ENCODE measurements at places on chromosomes 6 and 20.

DNA sequence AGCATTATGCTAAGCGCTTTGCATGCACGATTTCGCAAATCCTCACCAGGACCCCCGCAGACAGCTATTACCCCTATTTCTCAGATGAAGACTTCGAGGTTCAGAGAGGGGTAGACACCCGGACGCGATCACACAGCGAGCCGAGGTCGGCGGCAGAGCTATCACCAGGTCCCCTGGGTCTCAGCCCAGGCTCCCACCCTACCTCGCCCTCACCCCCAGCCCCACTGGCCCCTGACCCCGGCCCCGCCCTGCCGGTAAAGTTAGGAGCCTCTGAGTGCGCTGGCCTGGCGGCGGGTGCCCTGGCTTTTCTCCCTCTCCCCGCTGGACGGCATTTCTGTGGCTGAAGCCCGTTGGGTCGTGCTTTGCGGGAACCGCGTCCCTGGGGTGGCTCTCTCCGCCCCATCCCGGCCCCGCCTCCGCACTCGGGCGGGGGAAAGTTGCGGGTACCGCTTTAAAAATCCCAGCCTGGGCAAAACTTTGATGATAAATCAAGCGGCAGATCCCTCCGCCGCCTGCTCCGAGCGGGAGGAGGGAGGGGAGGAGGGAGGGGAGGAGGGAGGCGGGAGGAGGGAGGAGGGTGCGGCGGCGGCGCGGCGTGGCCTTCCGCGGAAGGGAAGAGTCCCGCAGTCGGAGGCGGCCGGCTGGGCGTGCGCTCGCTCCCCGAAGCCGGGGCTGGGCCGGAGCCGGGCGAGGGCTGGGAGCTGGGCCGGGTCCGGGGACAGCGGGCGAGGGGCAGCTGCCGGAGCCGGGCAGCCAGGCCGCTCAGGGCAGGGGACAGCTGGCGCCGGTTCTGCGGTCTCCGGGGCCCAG is at the start of gene VSTM2L:
Gene VSTM2L (plus strand): TSS at position 624 of the 810 bp plus-strand sequence. CDS start 224 bp downstream, outside the sequence.
- peak; percentile 57 for DNase-seq

- DNase-seq: no peak
Measured at GRCh38 chr6:127481628-127482027, 22.4 kb upstream of the KIAA0408 start.

DNA sequence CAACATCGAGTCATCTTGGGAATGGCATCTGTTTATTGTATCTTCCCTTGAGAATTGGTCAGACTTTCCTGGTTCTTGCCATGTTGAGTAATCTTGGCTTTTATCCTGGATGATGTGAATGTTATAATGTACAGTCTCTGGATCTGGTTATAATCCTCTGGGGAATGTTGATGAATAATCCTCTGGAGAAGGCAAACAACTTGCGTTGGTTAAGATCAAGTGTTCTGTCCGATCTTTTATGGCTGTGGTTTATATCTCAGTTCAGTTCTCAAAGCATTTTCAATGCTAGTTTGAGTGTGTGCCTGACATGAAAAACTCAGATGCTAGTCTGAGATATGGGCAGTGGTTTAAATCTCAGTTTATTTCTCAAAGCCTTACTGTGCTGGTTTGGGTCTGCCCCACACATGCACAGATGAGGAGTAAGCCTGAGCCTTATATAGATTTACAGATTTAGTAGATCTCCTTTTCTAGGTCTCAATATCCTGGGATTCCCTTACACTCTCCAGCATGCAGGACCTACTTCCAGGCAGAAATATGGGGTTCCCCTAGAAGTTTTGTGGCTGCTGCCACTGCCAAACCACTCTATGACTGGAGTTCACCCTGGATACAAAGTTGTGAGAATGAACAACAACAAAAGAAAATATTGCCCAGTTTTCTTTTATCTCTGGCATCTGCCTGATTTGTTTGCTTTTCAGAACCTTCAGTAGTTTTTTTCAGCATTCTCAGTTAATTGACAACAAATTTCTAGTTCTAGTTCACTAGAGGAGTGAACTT is 191.8 kb upstream of the MAN1A1 start:
- no peak for DNase-seq

DNA sequence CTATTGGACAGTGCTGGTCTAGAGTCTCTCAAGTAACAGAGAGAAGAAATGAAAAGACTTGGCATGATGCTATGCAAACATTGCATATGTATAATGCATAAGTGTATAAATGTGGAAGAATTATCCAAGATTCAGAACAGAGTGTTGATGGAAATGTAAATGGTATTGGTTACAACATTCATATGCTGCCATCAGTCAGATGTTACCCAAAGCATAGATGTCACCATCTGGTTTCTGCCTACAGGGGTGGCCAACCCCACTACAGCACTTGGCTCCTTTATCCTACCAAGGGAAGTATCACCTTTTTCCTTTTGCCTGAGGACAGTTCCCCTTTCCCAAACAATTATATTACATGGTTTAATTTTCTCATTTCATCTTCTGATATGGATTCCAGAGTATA is 11.9 kb downstream of the POPDC3 start:
- DNase-seq: no peak

DNA sequence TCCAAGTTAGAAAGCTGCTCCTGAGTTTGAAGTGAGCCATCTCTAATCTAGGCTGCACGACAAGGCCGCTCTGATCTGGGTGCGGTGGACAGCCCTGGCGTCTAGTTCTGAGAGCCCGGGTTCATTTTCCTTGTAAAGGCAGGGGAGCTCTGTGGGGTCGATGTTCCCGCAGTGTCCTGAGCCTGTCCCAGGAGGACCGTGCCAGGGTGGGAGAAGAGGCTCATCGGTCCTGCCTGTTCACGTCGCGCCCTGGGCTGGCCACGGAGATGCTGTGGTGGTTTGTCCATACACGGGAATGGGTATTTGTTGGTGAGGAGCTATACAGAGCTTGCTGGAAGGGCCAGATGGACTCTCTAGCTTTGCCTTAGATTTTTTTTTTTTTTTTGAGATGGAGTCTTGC is 27.0 kb downstream of the PSMG4 start:
- no peak for DNase-seq

- no peak for DNase-seq
Measured at GRCh38 chr20:21515300-21516179, 1.7 kb upstream of the NKX2-2 start.

- DNase-seq: no peak
Measured at GRCh38 chr6:98454809-98455322, 379.5 kb upstream of the POU3F2 start.

DNA sequence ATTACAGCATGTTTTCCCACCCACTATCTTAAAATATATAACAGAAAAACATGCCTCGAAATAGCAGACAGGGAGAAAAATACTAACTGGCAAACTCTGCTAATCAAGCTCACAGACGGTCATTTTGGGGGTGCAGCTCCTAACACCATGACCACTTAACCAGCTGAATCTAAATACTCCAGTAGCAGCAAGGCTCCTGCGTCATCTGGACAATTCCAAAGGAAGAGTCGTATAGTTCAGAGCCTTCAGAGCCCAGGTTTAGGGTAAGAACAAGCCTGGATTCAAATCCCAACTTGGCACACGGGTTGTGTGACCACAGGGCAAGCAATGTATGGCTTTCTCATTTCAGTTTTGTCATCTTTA is 81.3 kb upstream of the COL21A1 start:
- no peak for DNase-seq

- no peak for DNase-seq
Measured at GRCh38 chr20:640674-641515, 12.1 kb downstream of the SRXN1 start.

DNA sequence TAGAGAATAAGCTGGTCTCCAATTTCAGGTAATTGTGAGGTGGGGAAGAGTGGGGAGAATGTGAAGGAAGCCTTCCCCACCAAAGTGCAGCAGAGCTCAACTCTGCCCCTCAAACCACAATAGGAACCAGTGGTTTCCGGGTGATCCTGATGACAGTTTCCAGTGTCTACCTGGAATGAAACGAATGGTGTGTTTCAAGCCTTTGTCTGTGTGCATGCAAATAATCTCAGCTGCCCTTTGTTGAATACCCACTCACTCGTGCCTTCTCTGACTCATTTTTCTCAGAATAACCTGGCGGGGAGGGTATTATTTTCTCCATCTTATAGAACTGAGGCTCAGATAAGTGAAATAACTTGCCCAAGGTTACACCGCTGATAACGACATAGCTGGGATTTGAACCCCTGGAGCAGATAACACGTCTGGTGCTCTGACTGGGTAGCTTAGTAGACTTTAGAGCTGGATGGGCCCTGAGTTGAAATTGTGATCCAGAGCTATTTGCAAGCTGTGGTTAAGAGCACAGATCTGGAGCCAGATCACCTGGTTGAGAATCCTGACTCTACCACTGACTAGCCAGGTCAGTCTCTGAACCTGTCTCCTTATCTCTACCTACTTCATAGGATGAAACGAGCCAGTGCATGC is 85.1 kb downstream of the EYA2 start:
- peak; percentile 64 for DNase-seq

DNA sequence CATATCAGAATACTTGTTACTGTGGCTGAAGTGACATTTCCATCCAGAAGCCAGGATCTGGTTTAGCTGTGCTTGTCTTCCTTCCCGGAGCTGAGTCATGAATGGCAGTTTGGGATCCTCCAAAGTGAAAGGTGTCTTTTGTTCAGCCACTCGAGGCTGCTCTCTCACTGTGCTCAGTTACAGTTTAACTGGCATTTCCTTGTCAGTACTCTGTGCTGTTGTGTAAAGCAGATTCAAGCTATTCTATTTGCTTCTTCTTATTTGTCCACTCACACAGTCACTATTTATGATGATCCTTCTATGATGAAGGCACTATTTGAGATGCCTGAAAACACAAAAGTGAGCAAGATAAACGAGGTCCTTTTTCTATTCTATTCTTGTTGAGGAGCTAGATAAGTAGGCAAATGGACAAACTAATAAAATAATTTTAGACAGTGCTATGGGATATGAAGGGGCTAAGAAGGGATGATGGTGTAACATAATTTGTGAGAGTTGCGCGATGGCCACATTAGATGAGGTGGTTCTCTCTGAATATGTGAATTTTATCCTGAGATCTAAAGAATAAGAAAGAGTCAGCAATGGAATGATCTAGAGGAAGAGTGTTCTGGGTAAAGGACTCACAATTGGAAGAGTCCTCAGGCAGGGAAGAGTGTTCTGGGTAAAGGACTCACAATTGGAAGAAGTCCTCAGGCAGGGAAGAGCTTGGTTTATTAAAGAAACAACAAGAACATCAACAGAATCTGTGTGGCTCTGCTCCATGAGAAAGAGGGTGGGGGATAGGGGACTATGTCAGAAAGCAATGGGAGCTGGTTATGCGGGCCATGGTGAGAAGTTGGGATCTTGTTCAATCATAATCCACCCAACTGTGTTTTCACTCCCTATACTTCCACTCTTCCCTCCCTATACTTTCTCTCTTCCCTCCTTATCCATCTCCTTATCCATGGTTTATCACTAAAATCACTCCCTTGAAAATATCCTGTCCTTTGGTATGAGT is 40.1 kb downstream of the CYP24A1 start:
- DNase-seq: no peak

- DNase-seq: no peak
Measured at GRCh38 chr20:4870906-4871305, 130.4 kb downstream of the SLC23A2 start.

DNA sequence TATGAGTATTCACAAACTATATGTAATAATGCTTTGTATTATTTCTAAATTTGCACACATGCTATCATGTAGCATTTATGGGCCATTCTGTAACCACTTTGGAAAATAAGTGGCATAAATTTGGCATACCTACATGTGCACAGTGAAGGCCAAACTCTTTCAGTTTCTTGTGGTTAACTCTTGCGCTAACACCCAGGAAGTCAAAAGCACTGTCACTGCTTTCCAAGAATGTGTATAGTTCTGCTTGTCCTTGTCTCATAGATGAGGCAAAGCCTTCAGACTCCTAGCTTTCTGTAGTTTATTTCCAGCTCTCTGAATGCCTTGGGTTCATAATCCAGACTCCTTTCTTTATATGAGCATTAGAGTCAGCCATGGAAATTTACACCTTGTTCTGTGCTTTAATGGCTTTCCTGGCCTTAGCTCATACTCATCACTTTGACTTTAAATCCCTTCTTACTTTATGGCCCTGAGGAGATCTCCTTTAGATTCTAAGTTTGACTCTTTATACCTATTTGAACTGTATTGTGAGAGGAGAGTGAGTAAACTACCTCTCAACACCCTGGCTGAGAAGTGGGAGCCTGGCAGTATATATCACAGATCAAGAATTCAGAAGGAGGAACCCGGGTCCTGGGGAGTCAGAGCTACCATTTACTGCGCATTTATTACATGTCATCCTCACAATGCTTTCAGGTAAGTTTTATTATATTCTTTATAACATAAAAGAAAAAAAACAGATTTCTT is 949 bp upstream of the SLC17A3 start:
- DNase-seq: peak; percentile 74

DNA sequence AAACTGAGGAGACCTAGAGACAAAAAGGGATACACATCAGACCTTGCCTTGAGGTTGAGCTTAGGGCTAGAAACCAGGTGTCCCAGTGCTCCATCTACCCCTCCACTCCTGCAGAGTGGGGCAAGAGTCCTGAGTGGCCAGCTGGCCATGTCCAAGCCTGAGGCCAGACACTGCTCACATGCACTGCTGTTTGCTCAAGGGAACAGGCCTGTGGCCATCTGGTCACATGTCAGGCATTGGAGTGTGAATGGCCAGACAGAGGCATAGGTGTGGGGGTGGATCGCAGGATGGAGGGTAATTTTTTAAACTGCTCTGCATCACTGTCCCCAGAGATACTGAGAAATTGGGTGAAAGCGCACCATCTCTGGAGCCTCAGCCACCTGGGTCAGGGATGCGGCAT is 30.5 kb downstream of the MAFB start:
- DNase-seq: no peak

DNA sequence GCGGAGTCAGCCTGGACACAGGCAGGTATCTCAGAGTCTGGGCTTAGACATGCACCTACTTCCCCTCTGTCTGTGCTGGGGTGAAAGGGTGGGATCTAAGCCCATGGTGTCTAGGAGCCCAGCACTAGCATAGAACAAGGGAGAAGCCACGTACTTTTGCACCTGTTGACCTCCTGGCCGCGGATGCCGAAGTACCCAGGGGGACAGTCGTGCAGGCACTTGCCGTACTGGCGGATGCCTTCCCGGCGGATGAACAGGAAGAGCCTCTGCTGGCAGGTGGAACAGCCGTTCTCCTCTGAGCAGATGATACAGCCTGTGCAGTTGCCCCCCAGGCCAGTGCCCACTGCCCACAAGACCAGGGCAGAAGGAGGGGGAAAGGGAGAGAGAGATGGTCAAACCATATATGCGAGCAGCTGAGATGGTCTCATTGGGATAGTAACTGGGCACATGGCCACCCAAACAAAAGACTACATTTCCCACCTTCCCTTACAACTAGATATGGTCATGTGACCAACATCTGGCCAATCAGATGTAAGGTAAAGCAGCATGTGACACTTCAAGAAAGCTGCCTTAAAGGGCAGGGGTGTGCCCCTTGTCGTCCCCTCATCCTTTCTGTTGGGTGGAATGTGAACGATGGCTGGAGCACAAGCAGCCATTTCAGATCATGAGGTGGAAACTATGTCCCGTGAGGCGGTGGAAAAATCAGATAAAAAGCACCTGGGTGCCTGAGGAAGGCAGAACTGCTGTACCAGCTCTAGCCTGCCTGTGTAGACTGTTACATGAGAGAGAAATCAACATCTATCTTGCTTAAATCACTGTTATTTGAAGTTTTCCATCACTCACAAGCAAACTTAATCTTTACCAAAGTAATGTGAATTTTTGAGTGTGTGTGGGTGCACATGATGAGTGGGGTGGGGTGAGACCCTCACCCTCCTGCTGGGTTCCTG is 34.0 kb downstream of the RSPO4 start:
- DNase-seq: peak; percentile 70

GRCh38 chr20:24877652-24878051 is 71.4 kb upstream of the CST7 start:
- DNase-seq: no peak

- DNase-seq: no peak
Measured at GRCh38 chr6:107068691-107069630, 41.0 kb downstream of the MTRES1 start.

- DNase-seq: no peak
Measured at GRCh38 chr6:27139756-27140579, 107.5 kb upstream of the PRSS16 start.

Measured in activated CD4-positive, alpha-beta T cell treated with anti-CD3 and anti-CD28 coated beads, Interleukin-2, amount 10 ng/mL, durations not matched to agents 24 days and 14 days (primary cell).